ENCODE measurements at places on chromosomes 6 and 20.

DNA sequence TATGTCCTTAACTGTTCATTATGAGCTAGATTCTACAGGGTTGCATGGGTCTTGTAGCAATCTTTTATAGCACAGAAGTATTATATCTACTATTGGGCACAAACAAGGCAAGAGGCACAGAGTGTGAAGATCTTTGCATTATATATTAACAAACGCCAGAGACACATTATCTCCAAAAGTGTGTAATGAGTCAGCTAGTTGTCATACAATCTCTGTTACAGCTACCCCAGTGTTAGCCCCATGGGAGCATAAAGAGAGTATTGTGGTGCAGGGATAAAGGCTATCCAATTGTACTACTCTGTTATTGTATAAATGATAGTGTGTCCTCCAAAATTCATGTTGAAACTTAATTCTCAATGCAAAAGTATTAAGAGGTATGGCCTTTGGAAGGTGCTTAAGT lies 148.4 kb upstream of the RIMS1 start:
- no peak for DNase-seq

DNA sequence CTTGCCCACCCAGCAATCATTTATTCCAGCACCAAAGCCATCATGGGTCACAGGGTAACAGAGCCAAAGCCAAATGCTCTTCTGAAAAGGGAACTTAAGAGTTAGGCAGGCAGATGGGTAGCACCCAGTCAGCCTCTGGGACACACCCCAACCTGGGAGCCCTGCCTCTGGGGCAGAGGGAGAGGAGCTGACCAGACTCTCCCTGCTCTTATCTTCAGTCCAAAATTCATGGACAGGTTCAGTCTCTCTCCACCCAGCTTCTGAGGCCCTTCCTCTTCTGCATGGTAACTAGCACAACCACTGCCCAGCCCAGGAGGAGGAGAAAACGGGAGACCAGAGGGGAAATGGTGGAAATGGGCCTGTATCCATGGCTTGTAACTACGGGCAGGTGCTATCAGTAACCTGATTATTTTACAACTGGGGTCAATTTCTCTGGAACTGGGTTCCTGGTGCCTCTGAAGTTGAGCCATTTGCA lies 105.4 kb downstream of the NOL4L start:
- DNase-seq: no peak

DNA sequence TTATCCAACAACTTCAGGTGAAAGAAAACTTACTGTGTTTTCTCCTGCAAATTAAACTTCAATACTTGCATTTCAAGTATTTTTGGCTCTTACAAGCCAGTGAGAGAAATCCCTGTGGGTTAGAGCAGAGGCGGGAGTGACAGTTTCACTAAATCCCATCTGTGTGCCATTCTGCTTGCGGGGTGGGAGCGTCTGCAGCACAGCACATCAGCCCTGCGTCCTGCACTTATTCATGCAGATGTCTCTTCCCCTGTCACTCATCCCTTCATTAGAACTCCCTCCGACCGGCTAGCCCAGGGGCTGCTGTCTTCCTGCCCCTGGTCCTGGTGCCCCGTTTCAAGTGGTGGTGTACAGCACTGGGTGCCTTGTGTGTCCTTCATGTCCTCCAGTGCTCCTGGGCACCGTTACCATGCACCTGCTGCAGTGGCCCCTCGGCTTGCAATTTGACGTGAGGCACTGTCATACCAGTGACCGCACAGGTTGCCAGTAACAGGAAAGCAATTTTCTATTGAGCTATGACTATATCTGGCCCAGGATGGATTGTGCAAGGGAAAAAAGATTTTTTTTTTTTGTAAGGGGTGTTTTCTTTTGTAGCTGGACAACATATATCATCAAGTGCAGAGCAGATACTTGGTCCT lies 59.4 kb downstream of the INSM1 start:
- DNase-seq: no peak

DNA sequence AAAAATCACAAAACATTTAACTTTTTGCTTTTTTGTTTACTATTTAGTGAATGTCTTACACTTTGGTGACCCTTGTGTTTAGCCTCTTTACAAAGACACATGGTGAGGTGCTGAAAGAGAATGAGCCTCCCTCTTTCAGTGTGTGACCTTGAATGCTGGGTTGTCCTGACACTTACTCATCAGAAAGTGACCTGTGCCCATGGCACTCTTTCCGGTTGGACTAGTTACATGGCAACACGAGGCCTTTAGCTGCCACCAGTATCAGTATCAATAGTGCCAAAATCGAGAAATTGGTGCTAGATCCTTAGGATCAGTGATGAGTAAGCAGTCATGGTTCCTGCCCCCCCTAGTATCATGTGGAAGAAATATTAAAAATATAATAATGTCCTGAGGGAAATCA lies 1.7 kb upstream of the RPL7L1 start:
- no peak for DNase-seq

DNA sequence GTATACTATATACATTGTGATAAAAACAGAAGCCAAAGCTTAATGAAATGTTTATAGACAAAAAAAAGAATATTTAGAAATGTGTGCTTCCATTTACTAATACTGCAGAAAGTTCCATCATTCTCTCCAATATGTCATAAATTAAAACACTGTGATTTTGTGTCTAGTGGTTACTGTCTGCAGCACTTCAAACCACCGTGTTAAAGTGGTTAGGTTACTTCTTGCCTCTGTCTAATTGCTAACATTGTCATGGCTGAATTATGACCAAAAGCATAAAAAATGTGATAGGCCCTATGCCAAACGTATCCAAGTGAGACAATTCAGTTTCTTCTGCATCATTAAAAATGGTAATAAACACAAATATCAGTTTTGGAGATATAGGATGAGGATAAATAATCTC lies 52.7 kb upstream of the CST5 start:
- no peak for DNase-seq

- peak; percentile 65 for DNase-seq
Observed at GRCh38 chr20:431012-431904, 23.2 kb downstream of the RBCK1 start.

DNA sequence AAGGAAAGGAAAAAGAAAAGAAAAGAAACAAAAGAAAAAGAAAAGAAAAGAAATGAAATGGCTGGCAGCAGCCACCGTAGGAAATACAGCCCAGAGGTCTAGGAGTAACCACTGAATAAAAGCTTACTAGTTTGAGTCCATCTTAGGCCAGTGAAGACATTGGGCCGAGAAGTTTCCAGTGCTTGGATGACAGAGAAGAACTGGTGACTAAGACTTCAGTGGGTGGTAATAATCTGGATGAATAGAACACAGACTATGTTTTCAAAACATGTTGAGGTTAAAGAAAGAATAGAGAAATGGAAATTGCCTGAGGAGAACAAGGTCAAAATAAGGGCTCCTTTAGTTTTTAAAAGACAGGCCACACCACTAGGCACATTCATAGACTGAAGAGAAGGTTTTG lies 198.8 kb downstream of the ATXN1 start:
- no peak for DNase-seq

- DNase-seq: no peak
Observed at GRCh38 chr6:57279013-57279412, 38.4 kb upstream of the PRIM2 start.

DNA sequence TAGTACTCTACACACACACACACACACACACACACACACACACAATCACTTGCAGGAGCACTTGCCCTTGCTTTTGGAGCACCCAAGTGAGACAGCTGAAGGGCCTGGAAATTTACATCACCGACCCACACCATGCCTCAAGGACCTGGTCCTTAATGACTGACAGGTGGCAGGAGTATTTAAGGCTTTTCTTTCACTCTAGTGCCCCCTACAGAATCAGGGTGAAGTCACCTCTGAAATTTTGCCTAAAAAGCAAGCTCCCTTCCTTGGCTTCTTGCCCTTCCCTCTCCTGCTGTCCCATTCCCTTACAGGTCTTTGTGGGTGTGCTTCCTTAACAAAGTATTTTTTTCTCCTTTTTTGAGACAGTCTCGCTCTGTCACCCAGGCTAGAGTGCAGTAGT lies 353.5 kb upstream of the IRAK1BP1 start:
- DNase-seq: no peak

DNA sequence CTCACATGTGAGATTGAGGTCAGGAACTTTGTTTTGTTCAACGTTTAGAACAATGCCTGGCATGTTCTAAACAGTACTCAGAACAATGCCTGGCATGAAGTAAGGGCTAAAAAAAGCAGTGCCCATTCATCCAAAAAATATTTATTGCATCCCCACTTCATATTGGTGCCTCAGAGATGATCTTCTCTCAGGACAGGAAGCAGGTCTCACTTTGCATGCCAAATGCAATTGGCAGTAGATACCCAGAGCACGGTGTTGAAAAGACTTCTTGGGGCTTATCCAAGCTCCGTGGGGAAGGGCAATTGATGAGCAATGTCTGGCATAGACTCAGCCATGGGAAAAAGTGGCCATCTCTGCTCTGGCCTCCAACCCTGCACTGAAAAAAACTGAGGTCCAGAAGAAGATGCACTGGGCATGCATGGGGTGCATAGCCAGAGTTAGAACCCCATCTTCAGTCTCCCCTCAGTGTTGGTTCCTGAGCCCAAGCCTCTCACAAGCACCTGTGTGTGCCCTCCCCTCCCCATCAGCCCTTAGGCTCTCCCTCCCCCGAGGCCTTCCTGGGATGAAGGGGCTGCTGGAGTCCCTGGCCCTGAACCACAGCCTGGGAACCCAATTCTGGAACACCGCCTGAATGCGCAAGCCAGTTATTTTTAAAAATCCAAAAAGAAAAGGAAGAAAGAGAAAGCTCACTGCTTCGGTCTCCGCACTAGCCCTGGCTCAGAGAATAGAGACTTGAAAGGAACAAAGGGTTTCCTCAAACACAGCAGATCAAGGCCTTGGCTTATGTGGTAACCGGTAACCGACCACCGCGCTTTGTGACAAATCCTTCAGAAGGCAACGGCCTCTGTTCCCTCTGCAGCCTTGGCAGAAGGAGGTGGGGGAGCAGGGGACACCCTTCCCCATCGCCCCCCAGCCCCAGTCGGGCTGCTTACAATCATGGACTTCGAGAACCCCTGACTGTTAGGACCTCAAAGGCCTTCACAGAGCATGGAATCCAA lies 78.5 kb upstream of the SIRPA start:
- peak; percentile 83 for DNase-seq

DNA sequence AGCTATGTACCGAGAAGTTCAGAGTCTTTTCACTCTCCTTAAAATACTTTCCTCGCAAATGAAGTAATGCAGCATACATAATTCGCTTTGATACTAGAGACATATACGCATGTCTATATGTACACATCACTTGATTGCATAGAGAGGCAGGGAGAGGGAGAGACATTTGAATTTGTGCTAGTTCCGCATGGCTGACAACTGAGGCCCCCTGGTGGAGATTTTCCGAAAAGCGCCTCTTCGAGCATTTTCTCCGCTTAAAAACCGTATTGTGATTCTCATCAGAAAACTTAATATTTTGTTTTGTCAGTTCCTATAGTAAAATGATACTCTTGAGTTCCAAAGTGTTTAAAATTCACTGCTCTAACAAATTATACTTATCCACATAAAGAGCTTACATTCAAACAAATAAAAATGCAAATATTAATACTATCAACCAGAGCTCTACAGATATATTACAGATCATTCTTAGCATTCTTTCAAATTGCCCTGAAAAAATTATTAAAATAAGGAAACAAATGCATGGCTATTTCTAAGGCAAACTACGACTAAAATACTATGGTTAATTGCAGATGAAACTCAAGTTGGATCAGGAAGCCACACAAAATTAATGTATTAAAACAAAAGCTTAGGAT lies 637 bp downstream of the MYLK4 start:
- peak; percentile 27 for DNase-seq

DNA sequence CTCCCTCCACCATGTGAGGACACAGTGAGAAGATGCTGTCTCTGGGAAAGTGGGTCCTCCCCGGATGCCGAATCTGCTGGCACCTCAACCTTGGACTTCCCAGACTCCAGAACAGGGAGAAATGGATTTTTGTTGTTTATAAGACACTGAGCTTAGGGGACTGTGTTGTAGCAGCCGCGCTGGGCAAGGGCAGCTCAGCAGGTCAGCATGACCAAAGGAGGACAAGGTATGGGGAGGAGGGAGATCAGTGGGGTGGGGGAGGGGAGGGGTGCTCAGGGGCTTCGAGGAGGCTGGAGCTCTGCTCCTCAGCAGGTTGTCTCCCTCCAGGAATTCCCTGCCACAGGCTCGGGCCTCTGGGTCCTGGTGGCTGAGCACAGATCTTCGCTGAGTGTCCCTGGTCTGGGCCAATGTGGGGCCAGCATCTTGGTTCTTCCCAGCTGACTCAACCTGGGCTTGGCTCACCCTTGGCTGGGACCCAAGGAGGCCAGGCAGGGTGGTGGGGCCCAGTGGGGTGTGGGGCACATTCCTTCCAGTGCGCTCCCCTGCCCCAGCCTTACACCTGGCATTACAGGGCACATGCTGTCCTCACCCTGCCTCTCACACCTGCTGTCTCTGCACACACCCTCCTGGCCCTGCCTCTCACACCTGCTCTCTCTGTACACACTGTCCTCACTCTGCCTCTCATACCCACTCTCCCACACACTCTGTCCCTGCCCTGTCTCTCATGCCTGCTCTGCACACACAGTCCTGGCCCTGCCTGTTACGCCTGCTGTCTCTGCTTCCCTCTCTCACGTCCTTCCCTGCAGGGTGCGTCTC lies 107.3 kb downstream of the SYCP2 start:
- DNase-seq: no peak

DNA sequence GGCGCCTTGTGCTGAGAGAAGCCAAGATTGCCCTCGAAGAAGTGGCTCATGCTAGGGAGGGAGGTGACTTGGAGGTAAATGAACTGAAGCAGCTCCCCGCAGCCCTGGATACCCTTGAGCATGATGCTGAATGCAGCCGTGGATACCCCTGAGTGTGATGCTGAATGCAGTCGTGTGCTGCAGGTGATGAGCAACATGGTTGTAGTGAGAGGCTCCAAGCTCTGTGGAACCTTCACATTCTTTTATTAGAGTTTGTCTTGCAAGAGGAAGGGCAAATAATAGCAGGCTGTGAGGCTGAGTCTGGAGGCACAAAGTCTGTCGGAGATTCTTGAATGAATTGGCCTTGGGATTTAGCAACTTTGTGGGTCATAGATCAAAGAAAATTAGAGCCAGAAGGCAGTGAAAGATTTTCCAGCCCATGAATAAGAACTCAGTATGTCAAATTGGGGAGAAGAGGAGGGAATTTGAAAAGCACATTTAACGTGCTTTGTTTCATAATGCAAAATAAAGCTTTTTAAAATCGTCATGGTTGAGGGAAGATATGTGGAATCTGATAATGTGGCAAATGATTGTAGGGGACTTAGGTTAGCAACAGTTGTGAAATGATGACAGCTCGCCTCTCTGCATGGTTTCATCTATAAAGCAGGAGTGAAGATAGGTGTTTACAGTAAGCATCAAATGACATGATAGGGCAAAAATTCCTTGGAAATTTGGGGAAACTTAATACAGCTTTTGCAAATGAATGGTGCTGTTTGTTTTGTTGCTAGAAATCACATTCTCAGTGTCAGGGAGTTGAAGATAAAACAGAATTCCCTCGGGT lies 120.1 kb upstream of the TIAM2 start:
- DNase-seq: no peak

DNA sequence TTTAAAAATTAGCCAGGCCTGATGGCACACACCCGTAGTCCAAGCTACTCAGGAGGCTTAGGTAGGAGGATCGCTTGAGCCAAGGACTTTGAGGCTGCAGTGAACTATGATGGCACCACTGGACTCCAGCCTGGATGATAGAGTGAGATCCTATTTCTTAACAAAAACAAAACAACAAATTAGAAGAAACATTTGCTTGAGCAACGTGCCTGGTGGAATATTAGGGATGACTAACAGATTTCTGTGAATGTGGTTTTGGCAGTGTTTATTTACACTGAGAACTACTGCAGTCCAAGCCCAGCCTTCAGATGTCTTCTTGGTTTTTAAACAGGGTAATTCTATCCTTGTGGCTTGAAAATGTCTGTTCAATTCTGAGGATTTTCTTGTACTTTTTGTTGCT lies 9.2 kb downstream of the PPP1R3G start:
- DNase-seq: peak; percentile 88
